ENCODE measurements at places on chromosomes 13 and 19.

- H3K27me3 ChIP-seq: peaks cover 20% of the 10 kb centered on the region
- no peak for DNase-seq
- peaks cover 22% of the 10 kb centered on the region for H3K4me1 ChIP-seq
- H3K27ac ChIP-seq: no peak overlapping the region
- no peaks in the 10 kb centered on the region for H3K36me3 ChIP-seq
- peak overlapping the region; percentile 67 for H3K4me3 ChIP-seq
Observed at GRCh38 chr19:51462681-51463080, 4.4 kb upstream of the SIGLEC8 start.

DNA sequence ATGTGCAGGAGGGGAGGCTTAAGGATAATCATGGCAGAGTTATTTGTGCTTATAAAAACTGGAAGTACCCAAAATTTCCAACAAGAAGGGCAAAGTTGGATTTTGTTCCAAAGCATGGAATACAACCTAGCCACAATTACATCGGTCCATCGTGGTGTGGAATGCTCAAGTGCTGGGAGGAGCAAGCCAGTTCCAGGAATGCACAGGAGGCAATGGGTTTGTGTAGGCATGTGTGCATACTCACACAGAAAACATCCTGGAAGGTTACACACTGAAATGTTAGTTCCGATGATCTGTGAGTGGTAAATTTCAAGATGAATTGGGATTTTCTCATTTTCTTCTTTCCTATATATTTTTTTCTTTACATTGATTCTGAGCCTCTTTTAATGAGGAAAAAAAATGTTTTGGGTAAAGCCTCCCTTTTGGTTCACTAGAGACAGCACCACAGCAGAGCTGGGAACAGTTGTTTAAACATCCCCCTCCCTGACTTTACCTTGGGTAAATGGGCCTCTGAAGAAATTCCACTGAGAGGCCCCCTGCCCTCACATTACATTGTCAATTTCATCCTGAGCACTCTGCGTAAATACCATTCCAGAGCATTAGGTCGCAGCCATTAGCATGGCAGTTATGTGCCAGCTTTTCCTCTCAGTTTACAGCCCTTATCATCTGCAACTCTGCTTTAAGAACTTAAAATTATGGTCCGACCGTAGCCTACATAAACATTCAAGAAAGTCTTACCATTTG is 122.0 kb downstream of the UQCRFS1 start:
- DNase-seq: no peak
- no peaks in the 10 kb centered on the region for H3K27me3 ChIP-seq
- H3K27ac ChIP-seq: no peak overlapping the region
- H3K4me1 ChIP-seq: peaks cover 3% of the 10 kb centered on the region
- H3K36me3 ChIP-seq: no peaks in the 10 kb centered on the region

DNA sequence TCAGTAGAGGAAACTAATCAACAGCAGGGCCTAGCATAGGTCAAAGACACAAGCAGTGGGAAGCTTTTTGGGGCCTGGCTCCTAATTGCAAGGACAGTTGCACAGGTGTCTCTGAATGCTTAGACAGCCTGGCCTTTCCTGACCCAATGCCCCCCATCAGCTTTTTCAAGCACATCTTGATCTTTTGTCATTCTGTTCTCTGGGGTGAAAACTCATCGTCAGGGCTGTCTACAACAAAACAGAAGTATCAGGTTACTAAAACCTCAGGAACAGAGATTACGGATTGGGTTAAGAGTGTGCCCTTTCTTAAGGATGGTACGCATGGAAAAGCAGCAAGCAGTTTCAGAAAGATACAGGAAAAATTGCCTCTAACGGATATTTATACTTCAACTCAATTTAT is 8.3 kb upstream of the ZNF254 start:
- peaks cover 14% of the 10 kb centered on the region for H3K4me1 ChIP-seq
- peaks cover 40% of the 10 kb centered on the region for H3K36me3 ChIP-seq
- no peak for DNase-seq
- H3K27ac ChIP-seq: no peak overlapping the region
- H3K4me3 ChIP-seq: no peak overlapping the region

- H3K36me3 ChIP-seq: no peaks in the 10 kb centered on the region
- H3K4me1 ChIP-seq: no peaks in the 10 kb centered on the region
- no peak for DNase-seq
- no peak overlapping the region for H3K27ac ChIP-seq
- no peak overlapping the region for H3K4me3 ChIP-seq
Observed at GRCh38 chr19:13483215-13483614, 23.1 kb downstream of the CACNA1A start.

All from immature natural killer cell (primary cell).